ENCODE measurements at places on chromosomes 16 and 17.

DNA sequence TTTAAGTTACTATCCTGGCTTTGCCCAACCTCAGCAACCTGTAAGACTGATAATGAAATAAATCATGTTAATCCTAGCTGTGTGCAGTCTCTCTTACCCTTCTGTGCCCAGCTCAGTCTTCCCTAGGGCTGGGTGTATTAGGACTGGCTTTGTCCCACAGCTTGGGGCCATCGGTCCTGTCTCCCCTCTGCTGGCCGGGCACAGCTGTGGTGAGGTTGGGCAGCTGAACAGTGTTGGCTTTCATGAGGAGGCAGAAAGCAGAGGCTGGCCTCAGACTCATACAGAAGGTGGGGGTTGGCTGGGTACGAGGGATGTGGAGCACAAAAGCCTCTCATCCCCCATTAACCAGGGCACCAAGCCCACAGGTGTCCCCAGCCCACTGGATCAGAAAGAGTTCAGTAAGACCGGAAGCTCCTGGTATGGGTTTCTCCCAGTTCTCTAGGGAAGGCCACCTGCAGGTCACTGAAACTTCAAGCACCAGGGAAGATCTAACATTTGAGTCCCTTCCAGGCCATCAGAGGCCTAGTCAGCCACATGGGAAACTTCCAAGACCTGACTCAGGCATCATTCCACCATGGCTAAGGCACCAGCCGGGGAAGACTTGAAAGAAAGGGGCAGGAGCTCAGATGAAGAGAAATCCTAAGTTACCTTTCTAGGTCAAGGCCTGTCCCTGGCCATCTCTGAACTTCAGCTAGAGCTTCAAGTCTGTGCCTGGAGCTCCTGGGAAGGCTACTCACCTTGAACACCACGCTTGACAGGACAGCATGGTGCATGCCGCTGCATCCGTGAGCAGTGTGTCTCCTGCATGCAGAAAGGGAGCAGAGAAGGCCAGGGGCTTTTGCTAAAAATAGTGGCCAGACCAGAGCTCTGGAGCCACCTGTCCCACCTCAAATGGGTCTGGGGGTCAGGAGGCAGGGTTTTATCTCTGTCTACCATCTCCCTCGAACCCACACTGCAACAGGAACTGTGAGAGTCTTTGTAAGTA, 8.8 kb downstream of the CNP start:
- DNase-seq: no peak

DNA sequence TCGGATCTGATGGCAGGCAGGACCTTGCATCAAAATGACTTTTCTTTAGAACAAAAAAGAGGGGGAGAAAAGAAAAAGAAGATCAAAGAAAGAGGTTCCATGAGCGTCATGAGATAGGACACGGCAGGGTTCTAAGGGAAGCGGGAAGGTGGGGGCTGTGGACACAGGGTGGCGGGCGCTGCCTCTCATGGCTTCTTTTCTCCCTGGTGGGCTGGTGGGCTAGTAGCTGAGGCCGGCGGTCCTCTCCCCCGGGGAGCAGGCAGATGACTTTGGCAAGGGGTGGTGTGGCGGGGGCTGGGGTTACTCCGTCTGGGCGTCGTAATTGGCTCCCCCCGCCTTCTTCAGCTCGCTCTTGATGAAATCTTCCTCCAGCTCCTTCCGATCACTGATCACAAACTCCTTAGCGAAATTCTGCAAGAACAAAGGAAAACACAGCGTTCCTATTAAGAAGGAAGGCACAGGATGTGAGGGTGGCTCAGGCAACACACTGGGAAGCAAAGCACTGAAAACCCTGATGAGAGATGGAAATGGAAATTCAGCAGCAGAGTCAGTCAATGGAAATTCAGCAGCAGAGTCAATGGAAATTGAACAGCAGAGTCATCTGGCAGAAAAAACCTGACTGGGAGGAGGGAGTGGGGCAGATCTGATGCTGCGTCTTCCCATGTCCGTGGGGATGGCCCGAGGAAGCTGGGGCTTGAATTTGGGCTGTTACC, 51.2 kb downstream of the COTL1 start:
- no peak for DNase-seq

DNA sequence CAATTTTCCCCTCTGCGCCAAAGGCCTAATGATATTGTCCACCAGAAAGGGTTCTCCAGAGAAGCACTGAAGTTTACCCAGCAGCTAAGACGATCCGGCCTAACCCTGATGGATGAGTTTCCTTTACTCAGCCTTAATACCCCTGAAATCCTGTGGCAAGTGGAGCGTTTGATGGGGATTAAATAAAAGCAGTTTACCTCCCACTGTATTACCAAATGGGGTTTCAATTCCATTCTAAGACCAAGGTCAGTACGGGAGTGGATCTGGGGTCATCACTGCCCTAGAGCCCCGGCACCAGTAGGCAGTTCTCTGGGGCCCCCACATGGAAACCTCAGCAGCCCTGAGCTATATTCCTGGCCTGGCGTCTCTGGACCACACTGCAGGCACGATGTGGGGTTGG, 97.1 kb upstream of the NOL11 start:
- no peak for DNase-seq

- peak; percentile 19 for DNase-seq
Observed at GRCh38 chr16:13873835-13874438, 46.0 kb upstream of the ERCC4 start.

GRCh38 chr17:78818932-78819331, 21.7 kb downstream of the USP36 start:
- DNase-seq: no peak

DNA sequence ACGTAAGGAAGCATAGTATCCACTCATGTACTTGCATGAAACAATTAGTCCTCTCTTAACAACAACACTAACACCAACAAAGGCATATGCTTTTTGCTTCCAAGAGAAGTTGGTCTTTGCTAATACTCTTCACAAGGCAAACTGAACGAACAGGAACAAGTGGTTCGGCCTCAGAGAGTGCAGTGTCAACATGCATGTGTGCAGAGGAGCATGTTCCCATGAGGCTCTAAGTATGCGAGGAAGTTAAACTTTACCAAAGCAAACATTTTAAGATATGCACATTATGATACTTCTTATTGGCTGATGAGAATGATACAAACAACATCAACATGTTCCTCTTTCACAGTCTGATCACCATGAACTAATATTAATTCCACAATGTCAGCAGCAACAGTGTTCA, 285.3 kb upstream of the IRX5 start:
- no peak for DNase-seq

- DNase-seq: peak; percentile 43
Observed at GRCh38 chr17:6455321-6455705, 11.1 kb downstream of the PIMREG start.

GRCh38 chr17:43314611-43315011, 80.8 kb upstream of the RNU2-1 start:
- no peak for DNase-seq

DNA sequence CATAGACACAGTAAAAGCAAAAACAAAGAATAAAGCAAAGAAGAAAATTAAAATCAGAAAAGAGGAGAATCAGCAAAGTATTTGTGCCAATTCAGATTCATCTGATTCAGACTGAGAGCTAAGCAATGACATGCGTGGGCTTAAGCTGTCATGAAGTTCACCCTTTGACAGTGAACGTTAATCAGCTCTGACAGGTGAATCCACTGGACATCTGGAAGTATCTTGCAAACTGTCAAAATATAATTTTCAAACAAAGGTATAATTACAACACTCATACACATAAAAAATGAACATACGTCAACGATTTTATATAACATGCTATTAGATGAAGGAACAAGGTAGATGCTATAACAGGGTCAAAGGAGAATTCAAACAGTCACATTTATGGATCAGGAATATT, 596.3 kb upstream of the SALL1 start:
- DNase-seq: no peak

DNA sequence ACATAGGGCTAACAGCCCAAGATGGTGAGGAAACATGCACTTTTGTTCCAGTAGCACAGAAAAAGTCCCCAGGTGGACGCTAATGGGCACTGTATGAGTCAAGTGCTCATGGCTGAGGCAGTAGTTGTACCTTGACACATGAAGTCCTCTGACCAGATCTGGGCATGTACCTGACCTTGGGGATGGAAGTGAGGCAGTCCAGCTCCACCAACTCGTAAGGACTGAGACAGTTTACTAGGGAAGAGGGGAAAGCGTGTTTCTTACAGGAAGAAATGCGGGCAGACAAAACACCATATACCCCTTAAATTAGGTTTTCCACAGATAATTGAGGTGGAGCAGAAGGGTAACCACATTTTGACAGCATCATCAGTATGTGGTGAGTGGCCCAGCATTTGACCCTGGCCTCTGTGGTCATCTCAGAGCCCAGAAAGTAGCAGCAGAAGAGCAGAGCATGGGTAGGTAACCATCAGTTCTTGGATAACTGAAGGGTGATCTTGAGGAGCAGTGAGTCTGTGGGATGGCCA, 32.4 kb upstream of the METTL9 start:
- DNase-seq: no peak

All from NCI-H1436 (cell line).